ENCODE measurements at places on chromosomes 4 and X. TPM values are rescaled to one million over a fixed set of nuclear protein-coding genes. Genes with fewer than 3 reads are reported as not detected.

- H3K36me3 ChIP-seq: no peaks in the 10 kb centered on the region
- H3K27ac ChIP-seq: no peak overlapping the region
- H3K27me3 ChIP-seq: no peaks in the 10 kb centered on the region
- no peaks in the 10 kb centered on the region for H3K4me1 ChIP-seq
- DNase-seq: no peak
These were observed 148.6 kb downstream of the SLC4A4 start for GRCh38 chr4:71487344-71487920.

DNA sequence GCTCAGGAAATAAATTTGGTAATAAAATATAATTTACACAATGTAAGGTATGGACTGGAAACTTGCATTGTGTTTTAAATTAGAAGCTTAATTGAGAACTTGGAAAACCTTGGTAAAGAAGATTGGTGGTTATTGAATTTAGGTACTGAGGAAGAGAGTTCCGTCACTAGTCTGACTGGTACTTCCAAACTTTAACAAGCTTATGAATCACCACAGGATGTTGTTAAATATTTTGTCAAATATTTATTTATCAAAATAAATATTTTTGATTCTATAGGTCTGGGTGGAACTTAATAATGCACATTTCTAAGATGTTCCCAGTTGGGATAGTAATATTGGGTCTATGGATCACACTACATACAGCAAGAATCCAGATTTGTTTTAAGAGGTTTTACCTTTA is 992.2 kb downstream of the ARAP2 start:
- H3K27ac ChIP-seq: no peak overlapping the region
- no peak for DNase-seq
- H3K36me3 ChIP-seq: no peaks in the 10 kb centered on the region
- H3K4me3 ChIP-seq: no peak overlapping the region

DNA sequence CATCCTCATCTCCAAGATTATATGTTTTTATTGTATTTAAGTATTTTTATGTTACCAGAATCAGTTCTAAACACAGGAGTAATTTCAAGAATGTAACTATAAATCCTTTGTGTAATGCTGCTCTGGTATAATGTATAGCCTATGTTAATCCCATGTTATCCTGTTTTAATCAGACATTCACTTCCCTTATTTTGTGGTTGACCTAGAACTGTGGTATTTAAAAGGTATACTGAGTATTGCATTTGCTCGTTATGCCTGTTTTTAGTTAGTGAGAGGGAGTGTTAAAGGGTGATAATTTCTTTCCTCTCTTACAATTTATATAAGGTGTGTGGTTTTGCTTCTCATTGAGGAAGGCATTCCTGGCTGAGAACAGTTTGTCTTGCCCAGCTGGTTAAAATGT is 26.2 kb downstream of the MTM1 start:
- H3K4me1 ChIP-seq: peaks cover 2% of the 10 kb centered on the region
- H3K4me3 ChIP-seq: no peak overlapping the region
- H3K27ac ChIP-seq: no peak overlapping the region
- H3K27me3 ChIP-seq: no peaks in the 10 kb centered on the region

DNA sequence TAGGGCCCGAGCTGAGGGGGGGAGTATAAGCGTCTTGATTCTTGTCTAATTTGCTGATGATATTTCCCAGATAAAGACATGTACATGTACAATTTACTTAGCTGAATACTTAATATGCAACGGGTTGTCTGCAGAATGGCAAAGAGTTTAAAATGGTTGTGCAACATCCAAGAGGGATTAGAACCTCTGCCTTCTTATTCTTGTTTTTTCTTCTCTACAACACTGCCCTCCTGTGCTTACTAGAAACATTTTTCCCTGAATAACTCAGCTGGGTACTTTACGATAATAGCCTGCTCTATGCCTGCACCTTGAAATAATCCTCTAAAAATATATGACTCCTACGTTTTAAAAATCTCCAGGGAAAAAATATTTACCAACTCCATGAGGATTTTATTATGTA is 41.8 kb downstream of the INTS12 start:
- no peaks in the 10 kb centered on the region for H3K36me3 ChIP-seq
- peaks cover 14% of the 10 kb centered on the region for H3K27me3 ChIP-seq
- H3K4me3 ChIP-seq: no peak overlapping the region
- H3K4me1 ChIP-seq: no peaks in the 10 kb centered on the region
- H3K27ac ChIP-seq: no peak overlapping the region
- no peak for DNase-seq

DNA sequence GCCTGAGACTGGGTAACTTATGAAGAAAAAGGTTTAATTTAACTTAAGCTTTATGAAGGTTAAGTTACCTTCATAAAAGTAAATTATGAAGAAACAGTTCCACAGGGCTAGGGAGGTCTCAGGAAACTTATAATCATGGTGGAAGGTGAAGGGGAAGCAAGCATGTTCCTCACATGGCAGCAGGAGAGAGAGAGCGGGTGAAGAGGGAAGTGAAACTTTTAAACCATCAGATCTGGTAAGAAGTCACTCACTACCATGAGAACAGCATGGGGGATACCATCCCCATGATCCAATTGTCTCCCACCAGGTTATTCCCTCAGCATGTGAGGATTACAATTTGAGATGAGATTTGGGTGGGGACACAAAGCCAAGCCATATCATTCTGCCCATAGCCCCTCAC is 944.7 kb upstream of the NDST4 start:
- no peaks in the 10 kb centered on the region for H3K27me3 ChIP-seq
- no peaks in the 10 kb centered on the region for H3K4me1 ChIP-seq
- H3K27ac ChIP-seq: no peak overlapping the region

DNA sequence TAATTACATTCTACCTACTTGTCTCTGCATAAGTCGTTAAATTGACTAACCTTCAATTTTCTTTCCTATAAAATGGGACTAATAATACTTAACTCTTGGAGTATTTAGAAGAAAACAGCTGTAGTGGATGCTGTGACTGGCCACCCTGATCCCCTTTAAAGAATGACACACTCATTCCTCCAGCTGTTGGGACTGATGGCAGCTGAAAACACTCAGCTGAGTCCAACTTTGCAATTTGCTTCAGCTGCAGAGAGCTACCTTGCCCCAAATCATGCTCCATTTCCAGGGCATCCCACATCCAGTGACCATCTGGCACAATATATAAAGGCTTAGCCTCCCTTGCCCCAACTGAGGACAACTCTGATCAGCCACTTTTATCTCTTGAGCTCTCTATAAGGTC is 89.1 kb downstream of the MID1IP1 start:
- no peak overlapping the region for H3K27ac ChIP-seq
- no peak for DNase-seq
- no peak overlapping the region for H3K4me3 ChIP-seq
- H3K27me3 ChIP-seq: no peaks in the 10 kb centered on the region
- peaks cover 8% of the 10 kb centered on the region for H3K4me1 ChIP-seq
- H3K36me3 ChIP-seq: no peaks in the 10 kb centered on the region

DNA sequence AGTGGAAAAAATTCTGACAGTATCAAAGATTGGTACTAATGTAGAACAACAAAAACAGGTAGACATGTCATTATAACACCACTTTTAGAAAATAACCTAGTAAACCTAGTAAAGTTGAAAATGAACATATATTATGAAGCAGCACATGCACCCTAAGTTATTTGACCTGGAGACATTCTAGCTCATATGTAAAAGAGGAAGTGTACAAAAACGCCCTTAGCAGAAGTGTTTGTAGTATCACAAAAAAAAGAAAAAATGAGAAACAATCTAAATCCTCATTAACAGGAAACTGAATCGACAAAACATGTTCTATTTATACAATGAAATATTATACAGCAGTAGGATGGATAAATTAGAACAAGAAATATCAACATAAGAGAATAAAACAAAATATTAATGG is 318.9 kb upstream of the PPP1R2C start:
- no peak overlapping the region for H3K4me3 ChIP-seq
- no peak overlapping the region for H3K27ac ChIP-seq
- H3K27me3 ChIP-seq: no peaks in the 10 kb centered on the region
- no peaks in the 10 kb centered on the region for H3K4me1 ChIP-seq
- no peak for DNase-seq

DNA sequence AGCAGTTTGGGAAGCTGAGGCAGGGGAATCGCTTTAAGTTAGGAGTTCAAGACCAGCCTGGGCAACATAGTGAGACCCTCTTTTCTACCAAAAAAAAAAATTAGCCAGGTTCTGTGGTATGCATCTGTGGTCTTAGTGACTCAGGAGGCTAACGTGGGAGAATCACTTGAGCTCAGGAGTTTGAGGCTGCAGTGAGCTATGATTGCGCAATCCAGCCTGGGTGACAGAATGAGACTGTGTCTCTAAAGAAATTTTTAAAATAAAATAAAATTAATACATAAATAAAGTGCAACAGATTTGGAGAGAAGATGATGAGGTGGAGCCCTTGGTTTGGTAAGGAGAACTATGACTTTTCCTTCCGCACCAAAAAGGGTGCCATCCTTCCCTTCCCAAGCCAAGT is 436.9 kb downstream of the NLGN4X start:
- no peaks in the 10 kb centered on the region for H3K27me3 ChIP-seq
- no peak for DNase-seq
- no peaks in the 10 kb centered on the region for H3K36me3 ChIP-seq
- H3K27ac ChIP-seq: no peak overlapping the region
- H3K4me3 ChIP-seq: no peak overlapping the region

DNA sequence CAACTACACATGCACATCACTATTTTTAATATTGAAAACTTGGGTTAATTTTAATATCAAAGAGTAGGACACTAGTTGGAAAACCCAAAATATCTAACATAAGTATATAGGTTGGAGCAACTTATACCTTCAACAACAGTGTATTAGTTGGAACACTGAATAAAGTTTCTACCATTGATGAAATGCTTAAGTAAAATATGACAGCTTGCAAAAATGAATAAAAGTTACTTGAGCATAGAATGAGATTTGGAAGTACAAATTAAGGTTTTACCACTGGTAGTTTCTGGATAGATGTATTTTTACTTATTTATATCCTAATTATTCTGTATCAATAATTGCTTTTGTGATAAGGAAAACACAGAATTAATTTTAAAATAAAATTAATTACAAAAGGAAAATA is 1079.6 kb downstream of the ADGRL3 start:
- H3K4me3 ChIP-seq: no peak overlapping the region
- no peak for DNase-seq
- H3K36me3 ChIP-seq: no peaks in the 10 kb centered on the region
- H3K4me1 ChIP-seq: no peaks in the 10 kb centered on the region
- H3K27ac ChIP-seq: no peak overlapping the region

GRCh38 chr4:19694812-19695211 is 556.9 kb upstream of the SLIT2 start:
- H3K27me3 ChIP-seq: no peaks in the 10 kb centered on the region
- DNase-seq: no peak
- H3K27ac ChIP-seq: no peak overlapping the region

GRCh38 chr4:62366939-62367338 is 1166.8 kb downstream of the ADGRL3 start:
- no peaks in the 10 kb centered on the region for H3K36me3 ChIP-seq
- H3K4me1 ChIP-seq: no peaks in the 10 kb centered on the region
- H3K27ac ChIP-seq: no peak overlapping the region
- no peak overlapping the region for H3K4me3 ChIP-seq
- H3K27me3 ChIP-seq: no peaks in the 10 kb centered on the region
- no peak for DNase-seq

DNA sequence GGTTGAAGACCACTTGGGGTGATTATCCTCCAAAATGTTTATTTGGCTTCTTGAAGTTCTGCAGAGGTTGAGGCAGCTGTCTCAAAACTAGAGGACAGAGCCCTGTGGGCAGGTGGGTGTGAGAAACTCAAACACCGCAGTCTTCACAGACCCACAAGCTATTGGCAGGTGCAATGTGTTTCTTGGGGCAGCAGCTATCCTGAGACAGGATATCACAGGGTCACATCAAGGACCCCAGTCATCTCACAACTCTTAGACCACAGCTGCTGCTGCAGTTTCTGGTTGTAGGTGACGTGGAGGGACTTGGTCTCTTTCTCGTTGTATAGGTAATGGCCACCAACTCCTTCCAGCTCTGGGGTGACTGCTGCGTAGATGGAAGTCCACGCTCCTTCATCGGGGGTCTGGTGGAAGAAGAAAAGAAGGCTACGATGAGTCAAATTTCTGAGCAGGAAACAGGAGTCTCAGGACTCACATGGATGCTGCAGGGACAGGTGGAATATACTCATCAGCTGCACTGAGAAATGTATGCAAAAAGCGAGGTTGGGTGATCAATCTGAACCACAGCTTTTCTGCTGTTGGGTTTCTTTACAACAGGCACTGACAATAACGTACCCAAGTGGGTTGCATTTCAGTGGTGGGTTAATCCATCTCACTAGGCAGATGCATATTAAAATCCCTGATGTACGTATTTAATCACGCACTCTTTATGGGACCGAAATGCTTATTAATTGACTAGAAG is 279.8 kb downstream of the DHRSX start:
- H3K27ac ChIP-seq: no peak overlapping the region
- H3K4me3 ChIP-seq: no peak overlapping the region
- no peaks in the 10 kb centered on the region for H3K4me1 ChIP-seq

DNA sequence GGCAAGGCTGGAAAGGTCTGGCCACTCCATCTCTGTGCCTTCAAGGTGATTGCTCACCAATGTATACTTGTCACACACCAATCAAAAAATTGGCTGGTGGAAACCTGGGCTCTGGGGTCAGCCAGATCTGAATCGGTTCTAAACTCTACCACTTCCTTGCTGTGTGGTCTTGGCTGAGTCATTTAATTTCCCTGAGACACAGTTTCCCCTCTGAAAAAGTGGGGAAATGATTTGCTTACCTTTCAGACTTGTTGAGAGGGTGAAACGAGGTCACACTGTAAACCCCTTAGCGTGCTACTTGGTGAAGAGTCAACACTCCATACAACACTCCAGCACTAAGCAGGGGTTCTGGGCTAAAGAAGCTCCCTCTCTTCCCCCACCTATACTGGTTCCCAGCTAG is 252.3 kb upstream of the ZIC3 start:
- H3K4me1 ChIP-seq: no peaks in the 10 kb centered on the region
- H3K27ac ChIP-seq: no peak overlapping the region
- no peaks in the 10 kb centered on the region for H3K36me3 ChIP-seq

DNA sequence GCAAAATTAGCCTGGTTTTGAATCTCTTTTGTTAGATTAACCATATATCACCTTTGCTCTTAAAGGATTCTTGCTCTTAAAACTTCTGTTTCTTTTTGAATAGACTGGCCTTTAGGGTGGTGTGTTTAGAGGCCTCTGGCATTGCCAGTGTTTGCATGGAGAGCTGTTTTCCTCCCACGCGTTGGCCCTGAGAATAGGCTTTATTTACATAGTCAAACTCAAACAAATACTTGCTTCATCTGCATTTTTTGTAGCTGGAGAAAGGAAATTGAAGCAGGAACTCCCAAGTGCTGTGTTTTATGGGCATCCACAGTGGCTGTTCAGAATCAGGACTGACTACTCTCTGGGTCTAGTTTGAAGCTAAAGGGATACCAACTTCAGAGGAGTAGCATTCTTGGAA is 2.7 kb downstream of the SHROOM2 start:
- peaks cover 32% of the 10 kb centered on the region for H3K27me3 ChIP-seq
- no peak overlapping the region for H3K27ac ChIP-seq
- H3K4me3 ChIP-seq: no peak overlapping the region
- H3K4me1 ChIP-seq: no peaks in the 10 kb centered on the region

DRD5 gene
- not detected for total RNA-seq

FAM47E gene
- not detected for total RNA-seq

CT47B1 gene
- total RNA-seq: not detected

EDA2R gene
- 0.93 TPM for total RNA-seq

All from activated CD4-positive, alpha-beta T cell treated with anti-CD3 and anti-CD28 coated beads for 36 hours (primary cell).